Left hindlimb (tissue), 1 donor: ENCODE measurements at places on chromosomes 1 and 21.
A peak's percentile ranks its signal among the peaks of the same experiment; 100 is the strongest.

- peak; percentile 97 for DNase-seq
Measured at GRCh38 chr1:91885716-91886506, at the start of gene TGFBR3. Gene TGFBR3 (minus strand): TSS chr1:91886151. CDS start chr1:91861531, 24,620 bp downstream.

- no peak for DNase-seq
Measured at GRCh38 chr1:59057796-59058195, 239.1 kb upstream of the FGGY start.

DNA sequence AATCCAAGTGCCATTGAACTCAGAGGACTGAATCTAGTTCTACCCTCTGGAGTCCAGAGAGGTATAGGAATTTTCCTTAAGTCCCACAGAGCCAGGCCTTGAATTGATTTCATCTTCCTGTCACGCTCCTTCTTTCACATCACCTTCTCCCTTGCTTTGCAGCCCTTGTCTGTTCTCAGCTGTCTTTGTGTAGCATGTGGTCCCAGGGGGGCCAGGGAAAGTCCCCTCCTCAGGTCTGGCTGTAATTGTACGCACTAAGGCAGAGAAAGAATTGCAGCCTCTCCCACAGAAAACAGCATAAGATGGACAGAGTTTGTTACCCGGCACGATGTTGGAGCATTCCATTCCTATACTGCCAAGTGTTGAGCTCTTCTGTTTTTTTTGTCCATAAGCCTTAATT, 153.6 kb downstream of the FAM78B start:
- no peak for DNase-seq

- no peak for DNase-seq
Measured at GRCh38 chr1:7579831-7580804, 191.0 kb upstream of the VAMP3 start.

GRCh38 chr1:89699451-89699986, 66.6 kb downstream of the LRRC8C start:
- no peak for DNase-seq

DNA sequence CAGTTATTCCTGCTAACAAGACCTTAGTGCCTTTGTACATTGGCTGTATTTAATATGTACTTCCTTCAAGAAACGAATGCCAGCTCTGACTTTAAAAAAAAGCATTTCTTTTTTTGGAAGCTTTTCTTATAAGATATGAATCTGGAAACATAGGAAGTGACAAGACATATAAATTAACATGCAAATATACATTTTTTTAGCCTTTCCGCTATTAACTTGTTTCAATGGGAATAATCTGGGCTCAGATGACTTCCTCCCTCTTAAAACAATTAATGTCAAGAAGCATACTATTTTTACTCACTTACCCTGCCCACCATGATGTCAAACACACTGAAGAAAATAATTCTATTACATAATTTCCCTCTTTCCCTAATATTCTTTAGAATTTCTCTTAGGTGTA, 1.4 kb downstream of the DENND1B start:
- no peak for DNase-seq

- DNase-seq, result no peak
Measured at GRCh38 chr1:211009944-211010343, 124.0 kb downstream of the KCNH1 start.
